ENCODE measurements at places on chromosomes 7 and 10.

DNA sequence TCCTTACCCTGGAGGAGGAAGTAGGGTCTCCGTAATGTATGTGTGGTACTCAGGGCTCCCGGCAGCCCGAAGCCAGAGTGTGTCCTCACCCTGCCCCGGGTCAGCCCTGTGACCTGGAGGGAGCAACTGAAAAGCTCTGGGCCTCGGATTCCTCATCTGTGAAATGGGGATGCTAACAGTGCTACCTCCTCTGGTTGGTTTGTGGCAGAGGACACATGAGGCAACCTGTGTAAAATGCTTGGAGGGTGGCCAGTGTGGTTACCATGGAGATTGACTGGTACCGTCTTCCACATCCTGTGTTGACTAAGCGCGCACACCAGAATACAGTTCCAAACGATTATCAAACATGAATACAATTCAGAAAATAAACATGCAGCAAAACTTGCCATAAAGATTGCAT lies 163.8 kb upstream of the KLF6 start:
- no peak for DNase-seq

GRCh38 chr7:102967798-102968197 lies 55.0 kb downstream of the LRRC17 start:
- DNase-seq, result no peak

DNA sequence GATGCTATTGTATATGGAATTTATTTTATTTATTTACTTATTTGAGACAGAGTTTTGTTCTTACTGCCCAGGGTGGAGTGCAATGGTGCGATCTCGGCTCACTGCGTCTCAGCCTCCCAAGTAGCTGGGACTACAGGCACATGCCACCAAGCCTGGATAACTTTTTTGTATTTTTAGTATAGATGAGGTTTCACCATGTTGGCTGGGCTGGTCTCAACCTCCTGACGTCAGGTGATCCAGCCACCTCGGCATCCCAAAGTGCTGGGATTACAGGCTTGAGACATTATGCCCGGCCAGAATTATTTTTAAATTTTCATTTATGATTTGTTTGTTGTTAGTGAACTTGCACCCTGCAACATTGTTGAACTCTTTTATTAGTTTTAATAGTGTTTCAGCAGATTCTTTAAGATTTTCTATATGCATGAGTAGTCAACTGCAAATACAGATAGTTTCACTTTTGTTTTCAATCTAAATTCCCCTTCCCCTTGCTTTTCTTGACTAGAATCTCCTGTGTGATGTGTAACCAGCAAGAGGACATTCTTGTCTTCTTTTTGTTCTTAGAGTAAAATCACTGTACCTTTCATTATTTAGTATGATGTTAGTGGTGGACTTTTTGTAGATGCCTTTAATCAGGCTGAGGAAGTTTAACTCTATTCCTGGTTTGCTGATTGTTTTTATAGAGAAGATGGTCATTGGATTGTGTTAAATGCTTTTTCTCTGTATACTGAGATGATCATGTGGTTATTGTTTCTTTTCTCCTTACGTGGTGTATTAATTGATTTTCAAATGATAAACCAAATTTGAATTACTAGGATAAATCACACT lies 27.8 kb downstream of the ZNF33A start:
- DNase-seq, result no peak

GRCh38 chr7:114969096-114969495 lies 47.2 kb downstream of the MDFIC start:
- no peak for DNase-seq

DNA sequence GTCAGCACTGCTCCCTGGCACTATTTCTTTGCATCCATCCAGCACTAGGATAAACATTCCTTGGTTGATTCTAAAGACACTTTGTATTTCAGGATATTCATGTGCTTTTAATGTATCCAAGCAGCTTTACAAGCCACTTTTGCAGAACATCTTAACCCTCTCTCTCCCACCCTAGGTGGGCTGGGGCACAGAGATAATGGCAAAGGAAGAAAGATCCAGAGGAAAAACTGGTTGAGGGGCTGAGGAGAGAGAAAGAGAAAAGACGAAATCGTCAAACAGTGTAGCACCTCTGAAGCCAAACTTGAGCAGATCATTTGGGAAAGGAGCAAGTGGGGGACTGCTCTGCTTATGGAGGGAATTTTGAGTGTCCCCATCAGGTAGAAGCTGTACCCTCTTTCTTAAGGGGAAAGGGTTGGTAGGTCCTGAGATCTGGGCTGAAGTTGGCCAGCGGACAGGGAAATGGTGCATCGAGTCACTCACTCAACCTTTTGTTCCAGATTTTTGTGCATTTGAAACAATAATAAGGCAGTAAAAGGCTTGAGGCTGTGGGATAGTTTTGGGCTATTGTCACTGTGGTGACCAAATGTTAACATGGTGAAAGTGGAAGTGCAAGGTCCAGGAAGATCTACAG lies 4.2 kb upstream of the HOXA13 start:
- DNase-seq, result no peak

- no peak for DNase-seq
Observed at GRCh38 chr10:81877596-81877995, 2.6 kb downstream of the NRG3 start.

- DNase-seq, result no peak
Observed at GRCh38 chr7:87013840-87014190, 45.6 kb downstream of the ELAPOR2 start.

GRCh38 chr10:11499425-11500071 lies 111.9 kb downstream of the USP6NL start:
- no peak for DNase-seq

DNA sequence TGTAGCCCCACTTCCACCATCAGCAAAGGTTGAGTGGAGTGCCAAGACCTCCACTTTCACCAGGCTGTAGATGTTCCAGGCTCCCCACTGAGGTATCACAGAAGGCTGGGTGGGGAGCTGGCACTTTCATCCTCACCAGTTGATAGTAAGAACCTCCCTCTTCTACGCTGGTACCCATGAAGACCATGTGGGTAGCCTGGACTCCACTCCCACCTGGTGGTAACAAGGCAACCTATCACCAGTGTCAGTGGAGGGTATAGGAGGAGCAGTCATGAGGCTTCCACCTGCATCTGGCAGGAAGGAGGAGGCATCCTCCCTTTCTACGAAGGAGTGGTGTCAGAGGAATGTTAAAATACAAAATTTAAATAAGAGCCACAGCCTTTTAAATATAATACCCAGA lies 4.4 kb downstream of the SMIM30 start:
- DNase-seq, result no peak

GRCh38 chr10:79446758-79447084 lies 1.3 kb upstream of the ZCCHC24 start:
- DNase-seq, result no peak

DNA sequence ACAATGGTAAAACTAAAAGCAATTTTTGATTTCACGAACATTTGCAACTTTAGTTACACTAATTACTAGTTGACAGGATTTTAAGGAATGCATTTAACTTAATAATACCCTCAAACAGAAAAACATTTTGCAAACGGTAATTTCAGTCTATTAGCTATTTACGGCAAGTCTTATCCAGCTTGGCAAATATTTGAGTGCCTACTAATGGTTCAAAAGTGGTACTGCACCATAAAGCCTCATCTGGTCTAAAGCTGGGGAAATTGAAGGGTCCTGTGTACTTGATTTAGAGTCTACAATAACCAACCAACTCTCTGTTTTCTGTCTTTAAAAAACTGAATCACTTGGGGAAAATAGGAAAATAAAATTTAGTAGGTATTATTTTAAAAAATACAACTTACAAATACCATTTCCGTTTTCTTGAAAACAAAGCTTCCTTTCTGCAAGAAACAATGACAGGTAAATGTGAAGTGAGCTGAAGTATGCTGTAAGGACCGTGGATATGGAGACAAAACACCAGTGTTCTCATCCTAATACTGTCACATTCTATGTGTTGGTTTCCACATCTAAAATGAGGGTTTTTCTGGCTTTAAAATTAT lies 142.3 kb downstream of the VPS50 start:
- DNase-seq, result no peak

- no peak for DNase-seq
Observed at GRCh38 chr7:133344275-133344674, 91.4 kb downstream of the EXOC4 start.

DNA sequence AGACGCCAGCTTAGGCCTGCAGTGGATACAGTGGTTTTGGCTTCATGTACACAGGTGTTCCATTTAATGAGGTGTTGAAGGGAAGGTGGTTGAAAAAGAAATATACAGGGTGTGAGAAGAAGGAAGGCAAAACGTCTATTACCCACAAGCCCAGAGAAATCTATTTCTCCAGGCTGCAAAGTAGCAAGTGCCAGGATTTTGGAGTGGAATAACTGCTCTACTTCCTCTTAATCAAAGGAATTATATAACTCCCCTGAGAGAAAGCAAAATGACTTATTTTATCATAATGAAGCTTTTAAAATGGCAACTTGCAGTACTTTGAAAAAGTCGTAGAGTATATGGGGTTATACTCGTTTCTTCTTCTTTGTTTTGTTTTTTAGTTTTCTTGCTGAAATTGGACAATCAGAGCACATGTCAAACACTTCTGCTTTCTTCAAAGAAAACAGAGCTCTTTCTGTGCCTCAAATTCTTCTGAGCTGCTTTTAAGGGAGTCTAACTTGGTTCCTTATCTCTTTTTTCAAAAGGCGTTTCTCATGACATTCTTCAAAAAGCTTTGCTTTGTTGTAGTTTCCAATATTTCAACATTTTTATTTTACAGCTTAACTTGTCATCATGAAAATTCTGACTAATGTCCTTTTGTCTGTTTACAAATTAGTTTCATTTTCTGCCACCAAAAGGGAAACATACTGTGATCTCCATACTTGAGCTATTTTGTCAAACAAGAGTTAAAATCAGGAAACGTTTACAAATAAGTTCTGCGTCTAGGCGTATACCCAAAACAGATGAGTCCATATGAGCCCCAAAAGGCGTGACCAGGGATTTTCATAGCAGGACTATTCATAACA lies 289.7 kb downstream of the FRMD4A start:
- no peak for DNase-seq

- DNase-seq, result no peak
Observed at GRCh38 chr7:155410431-155410830, 47.5 kb upstream of the EN2 start.

- no peak for DNase-seq
Observed at GRCh38 chr10:32943395-32943794, 14.6 kb downstream of the ITGB1 start.

DNA sequence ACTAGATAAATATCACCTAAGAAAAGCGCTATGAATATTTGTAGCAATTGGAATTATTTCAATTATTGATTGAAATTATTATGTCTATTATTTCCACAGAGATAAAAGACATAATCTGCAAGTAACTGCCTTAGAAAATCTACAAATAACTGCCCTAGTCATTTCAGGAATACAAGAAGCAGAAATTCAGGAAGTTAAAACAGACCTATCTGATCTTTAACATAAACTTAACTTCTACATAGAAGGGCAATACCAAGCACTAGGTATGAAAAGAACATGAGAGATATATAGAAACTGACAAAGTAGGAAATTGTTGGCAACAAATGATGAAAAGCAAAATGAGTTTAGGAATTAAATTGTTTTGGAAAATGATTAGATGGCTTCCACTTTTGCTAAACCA lies 31.8 kb upstream of the AKR1B10 start:
- DNase-seq, result no peak

DNA sequence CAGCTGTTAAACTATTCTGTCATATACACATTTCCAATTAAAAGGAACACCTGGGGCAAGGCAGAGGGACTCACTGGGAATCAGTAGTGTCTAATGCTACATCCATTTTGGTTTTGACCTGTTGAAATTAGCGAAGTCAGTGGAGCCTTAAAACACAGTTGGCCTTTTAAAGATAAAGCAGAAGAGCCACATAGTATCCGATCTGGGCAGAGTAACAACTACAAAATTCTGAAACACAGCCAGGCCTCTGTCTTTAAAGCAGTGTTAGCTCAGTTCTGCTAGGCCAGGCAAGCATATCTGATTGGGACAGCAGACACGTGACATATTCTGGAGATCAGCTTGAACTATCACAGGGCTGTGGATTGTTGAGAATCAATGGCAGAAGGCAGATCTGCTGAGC lies 117.5 kb upstream of the WNT16 start:
- DNase-seq, result no peak

DNA sequence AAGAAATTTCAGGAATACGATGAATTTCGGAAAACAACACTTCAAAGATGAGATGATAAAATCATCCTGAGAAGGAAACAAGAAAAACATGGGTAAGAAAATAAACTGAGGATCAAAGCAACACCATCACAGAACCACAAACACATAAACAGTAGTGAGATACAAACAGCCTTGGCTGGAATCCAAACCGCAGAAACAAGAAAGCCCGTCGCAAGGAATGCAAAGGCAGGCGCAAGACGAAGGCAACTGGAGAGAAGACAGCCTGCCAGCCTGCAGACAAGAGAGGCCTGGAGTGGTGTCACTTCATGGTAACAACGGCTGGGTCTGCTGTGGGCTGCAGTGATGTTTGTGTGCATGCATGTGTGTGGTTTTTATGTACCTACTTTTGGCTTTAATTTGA lies 61.8 kb upstream of the DRGX start:
- DNase-seq, result no peak

DNA sequence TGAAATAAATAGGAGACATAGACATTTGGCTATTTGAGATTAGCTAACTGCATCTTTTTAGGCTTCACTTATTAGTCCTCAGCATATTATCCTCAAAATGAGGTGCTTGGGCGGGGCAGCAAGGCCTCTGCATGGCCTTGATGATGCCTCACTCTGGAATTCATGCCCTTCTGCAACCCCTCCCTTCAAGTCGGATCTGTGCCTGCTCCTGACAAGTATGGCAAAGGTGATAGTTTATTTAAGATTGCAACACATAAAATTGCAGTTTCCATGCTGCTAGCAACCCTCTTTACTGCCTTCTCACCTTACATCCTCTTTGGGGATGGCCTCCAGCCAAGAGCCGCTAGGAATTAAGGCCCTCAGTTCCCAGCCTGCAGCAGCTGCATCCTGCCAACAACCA lies 241.3 kb upstream of the ADARB2 start:
- no peak for DNase-seq

GRCh38 chr7:55723621-55723941 lies 139.0 kb downstream of the SEPTIN14 start:
- no peak for DNase-seq

- no peak for DNase-seq
Observed at GRCh38 chr10:77669892-77670291, 32.3 kb upstream of the KCNMA1 start.

DNA sequence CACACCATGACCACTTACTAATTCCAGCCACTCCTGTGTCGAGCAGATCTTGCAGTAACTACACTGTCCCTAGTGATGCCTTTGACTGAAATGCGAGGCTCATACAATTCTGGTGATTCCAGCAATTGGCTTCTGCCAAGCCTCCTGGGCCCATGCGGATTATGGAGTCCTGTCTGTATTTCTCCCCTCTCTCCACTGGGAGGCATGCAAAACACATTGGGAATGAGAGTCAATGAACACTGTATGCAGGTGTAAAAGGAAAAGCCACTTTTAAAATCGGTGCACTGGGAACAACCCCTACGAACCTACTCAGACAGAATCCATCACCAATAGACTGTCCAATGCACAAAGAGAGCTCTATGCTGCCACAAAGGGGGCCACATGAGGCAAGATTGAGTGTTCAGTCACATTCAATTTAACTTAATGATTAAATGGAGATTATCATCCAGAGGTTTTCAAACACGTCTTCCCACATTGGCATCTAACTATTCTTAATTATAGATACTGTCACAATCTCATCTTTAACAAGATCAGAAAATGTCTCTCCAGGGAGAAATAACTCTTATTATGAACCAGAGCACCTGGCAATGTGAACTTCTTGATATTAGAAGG lies 550.6 kb downstream of the GLRX3 start:
- DNase-seq, result no peak

- no peak for DNase-seq
Observed at GRCh38 chr10:75980419-75981002, 549.1 kb downstream of the LRMDA start.

- no peak for DNase-seq
Observed at GRCh38 chr7:47582764-47583738, 1.1 kb upstream of the TNS3 start.

GRCh38 chr10:86802473-86803108 lies 46.2 kb downstream of the BMPR1A start:
- no peak for DNase-seq

All from cortex of kidney (tissue), 1 donor.